Hepatocyte (in vitro differentiated cells): ENCODE measurements at places on chromosomes 11 and 22. TPM values are rescaled to one million over a fixed set of nuclear protein-coding genes. Genes with fewer than 3 reads are reported as not detected.

- H3K27me3 ChIP-seq: no peaks in the 10 kb centered on the region
- no peak overlapping the region for H3K27ac ChIP-seq
- no peak overlapping the region for H3K4me3 ChIP-seq
- DNase-seq: no peak
- H3K36me3 ChIP-seq: no peaks in the 10 kb centered on the region
- no peaks in the 10 kb centered on the region for H3K4me1 ChIP-seq
Measured at GRCh38 chr11:19631712-19632498, 80.7 kb upstream of the NAV2 start.

DNA sequence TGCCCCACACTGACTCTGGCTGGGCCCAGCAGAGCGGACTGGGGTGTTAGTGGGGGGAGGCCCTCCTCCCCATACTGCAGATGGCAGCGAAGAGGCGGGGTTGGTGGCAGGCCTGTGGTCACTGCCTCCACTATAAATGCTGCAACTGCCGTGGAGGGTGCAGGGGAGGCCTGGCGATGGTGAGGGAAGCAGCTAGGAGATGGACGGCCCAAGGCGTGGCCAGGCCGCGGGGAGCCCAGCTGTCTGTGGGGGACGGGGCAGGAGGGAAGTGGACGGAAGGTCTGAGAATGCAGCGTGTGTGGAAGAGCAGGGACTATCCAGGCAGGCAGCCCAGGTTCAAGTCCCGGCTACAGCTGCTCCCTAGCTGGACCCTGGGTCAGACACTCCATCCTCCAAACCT, 18.3 kb downstream of the DNAL4 start:
- H3K4me3 ChIP-seq: no peak overlapping the region
- no peaks in the 10 kb centered on the region for H3K4me1 ChIP-seq
- DNase-seq: no peak
- no peaks in the 10 kb centered on the region for H3K27me3 ChIP-seq

DNA sequence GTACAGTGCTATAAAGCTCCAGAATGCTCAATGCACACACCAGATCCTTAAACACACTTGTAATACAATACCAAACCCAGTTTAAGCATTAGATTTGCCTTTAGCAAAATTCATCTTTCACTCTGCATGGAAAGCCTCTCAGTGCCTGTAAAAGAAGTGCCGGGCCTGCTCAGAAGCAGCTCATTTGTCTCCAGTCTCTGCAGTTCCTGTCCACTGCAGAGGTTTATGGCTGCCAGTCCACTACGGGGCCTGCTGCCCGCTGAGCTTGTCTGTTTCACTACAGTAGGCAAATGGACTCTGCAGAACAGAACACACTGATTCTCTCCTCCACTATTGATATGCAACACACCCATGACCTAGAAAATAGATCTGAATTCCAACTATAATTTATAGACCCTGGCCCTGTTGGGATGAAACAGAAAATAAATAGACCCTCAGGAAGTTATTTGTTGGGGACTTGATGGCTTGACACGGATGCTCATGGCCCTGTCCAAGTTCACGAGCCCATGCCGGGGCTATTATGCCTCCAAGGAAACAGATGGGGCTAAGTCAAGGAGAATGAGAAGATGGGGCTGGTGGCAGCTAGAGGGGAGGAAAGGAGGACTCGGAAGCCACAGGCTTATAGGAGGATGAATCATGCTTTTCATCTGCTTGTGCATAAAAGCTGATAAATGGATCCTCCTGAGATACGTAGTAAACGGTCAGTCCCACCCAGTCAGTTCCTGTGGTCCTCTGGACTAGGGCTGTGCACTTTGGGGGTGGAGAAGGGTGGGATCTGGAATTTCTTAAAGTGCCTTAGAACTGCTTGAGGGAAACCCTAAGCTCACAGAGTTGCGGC, 416.8 kb upstream of the TENM4 start:
- no peak overlapping the region for H3K4me3 ChIP-seq
- no peaks in the 10 kb centered on the region for H3K27me3 ChIP-seq

GRCh38 chr22:33166206-33166605, 108.0 kb upstream of the SYN3 start:
- DNase-seq: no peak
- no peak overlapping the region for H3K27ac ChIP-seq
- H3K27me3 ChIP-seq: no peaks in the 10 kb centered on the region
- no peaks in the 10 kb centered on the region for H3K4me1 ChIP-seq
- no peaks in the 10 kb centered on the region for H3K36me3 ChIP-seq

Gene PTPN5
- 0.22 and 0.78 TPM in 2 replicates for polyA plus RNA-seq
